Right lung (tissue), 10 donors: ENCODE measurements at places on chromosomes 12 and 14. TPM values are rescaled to one million over a fixed set of nuclear protein-coding genes. Genes with fewer than 3 reads are reported as not detected.

GRCh38 chr12:9349888-9350885 lies 142.0 kb upstream of the PZP start:
- no peak for DNase-seq

- no peak for DNase-seq
Measured at GRCh38 chr12:27709932-27710591, 570 bp upstream of the MRPS35 start.

FGF6 gene
- not detected for polyA plus RNA-seq

ACVRL1 gene
- polyA plus RNA-seq: 95.6 TPM

KRT82 gene
- polyA plus RNA-seq: not detected
